ENCODE measurements at places on chromosomes 12 and 14. TPM values are rescaled to one million over a fixed set of nuclear protein-coding genes. Genes with fewer than 3 reads are reported as not detected.
A peak's percentile ranks its signal among the peaks of the same experiment; 100 is the strongest.

Gene CLEC9A
- not detected for total RNA-seq

Gene OVCH1
- total RNA-seq, result not detected

Gene PSMC1
- 245 TPM for total RNA-seq

GRCh38 chr12:67582238-67582834 is 66.2 kb upstream of the DYRK2 start:
- no peak for DNase-seq

DNA sequence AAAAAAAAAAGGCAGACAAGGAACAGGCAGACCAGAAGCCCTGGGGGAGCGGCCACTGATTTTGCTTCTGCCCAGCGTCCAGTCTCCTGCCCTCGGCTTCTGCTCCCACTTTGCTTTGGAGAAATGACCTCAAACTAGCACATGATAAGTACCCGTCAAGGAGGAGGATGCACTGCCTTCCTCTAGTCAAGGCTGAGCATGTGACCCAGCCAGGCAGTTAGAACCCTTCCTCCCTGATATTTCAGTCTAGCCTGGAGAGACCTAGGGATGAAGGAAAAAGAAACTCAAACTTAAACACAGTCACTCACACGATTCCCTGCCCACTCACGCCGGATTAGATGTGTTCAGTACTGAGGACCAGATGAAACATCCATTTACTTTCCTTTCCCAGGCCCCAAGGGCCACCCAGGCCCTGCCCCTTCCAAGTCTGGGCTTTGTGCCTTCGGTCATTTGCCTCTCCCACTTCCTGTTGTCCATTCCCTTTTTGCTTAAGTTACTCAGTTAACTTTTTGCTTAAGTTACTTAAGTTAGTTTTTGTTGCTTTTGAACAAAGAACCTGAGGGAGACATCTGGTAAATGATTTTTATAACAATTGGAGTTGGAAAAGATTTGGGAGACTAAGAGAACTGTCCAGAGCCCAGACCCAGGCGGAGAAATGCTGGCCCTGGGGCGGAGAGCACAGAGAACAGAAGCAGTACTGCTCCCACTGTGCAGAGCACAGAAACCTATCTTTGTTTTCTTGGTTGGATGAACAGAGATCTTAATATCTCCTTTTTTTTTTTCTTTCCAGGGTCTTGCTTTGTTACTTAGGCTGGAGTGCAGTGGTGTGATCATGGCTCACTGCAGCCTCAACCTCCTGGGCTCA is 23.0 kb upstream of the TTC7B start:
- peak; percentile 39 for DNase-seq

Measured in dermis blood vessel endothelial cell (primary cell).